ENCODE measurements at places on chromosomes 12 and 14.

DNA sequence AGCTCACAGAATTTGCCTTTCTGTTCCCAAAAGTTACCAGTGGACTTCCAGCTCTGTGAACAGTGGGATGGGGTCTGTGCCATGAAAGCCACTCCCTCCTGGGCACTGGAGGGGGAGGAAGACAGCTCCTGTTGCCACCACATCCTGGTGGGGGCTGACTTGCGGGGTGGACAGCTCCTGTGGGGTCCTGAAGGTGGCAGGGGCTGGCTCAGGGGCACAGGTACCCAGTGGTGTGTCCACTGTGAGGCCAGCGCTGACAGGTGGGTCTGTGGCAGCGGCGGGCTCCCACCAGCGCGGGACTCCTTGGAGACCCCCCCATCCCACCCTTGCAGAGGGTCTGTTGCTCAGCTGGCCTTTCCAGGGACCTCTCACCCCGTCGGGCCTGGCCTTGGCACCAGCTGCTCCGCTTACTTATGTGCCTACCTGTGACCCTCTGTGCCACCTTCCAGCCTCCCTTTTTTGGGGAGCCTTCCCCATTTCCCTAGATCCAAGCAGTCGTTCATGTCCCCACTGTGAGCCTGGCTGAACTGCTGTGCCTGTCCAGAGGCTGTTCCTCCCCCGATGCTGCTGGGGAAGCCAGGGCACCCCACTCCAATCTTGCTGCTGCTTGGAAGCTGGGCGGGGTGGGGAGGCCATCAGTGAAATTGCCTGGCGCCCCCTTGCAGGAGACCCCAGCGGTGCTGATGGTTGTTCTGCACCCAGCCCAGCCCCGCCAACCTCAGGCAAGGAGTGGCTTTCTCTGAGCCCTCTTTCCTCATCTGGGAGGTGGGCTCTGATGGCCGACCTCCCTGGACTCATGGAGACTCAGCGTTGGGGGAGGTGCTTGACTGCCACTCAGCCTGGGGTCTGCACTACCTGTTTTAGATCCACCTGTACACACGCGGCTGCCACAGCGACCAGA, 2.2 kb downstream of the TEDC1 start:
- DNase-seq: no peak

GRCh38 chr12:48901278-48901677, 24.0 kb downstream of the FKBP11 start:
- no peak for DNase-seq

DNA sequence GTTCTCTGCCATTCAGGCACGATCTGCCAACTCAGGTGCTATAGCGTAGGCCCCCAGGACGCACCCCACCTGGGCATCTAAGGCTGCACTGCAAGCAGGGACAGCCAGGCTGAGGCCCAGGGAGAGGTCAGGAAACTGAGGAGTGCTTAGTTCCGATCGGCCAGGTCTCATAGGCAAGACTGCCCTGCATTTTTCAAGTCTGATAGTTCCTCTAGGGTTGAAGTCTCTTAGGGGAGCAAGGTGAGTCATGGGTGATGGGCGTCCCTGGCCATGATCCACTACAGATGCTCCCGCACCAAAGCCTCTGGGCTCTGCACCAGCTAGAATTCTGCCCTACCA, 13.2 kb downstream of the NOPCHAP1 start:
- no peak for DNase-seq

DNA sequence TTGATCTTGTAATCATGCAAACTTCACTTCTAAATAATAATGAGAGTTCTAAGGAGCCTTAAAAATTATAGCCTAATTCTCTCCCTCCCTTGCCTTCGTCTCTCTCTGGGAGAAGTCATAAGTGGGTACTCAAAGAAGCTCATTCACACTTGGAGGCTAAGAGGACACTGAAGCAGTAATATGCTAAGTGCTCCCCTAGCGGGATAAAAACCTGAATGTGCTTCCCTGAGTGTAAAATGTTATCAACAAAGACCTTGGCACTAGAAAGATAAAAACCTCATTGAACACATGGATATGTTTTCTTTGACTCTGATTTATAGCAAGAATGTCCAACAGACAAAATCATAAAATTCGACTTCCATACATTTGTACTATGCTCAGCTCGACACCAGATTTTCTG, 337.9 kb upstream of the NOVA1 start:
- peak; percentile 88 for DNase-seq

DNA sequence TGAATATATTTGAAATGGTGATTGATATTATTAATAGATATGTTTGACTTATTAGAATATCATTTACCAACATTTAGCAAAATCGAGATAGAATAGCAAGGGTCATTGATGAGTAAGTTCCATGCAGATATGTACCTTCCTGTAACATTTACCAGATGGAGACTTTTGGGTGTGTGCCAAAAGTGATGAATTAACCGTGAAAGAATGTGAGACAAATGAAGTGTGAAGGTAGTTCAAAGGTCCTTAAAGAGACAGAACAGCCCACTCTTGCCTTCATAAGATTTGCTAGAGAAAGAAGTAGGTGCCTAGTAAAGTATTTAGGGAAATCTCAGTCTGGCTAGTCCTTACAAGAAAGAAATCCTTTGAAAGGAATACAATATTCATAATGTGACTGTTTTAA, 45.5 kb downstream of the FGD4 start:
- peak; percentile 27 for DNase-seq

DNA sequence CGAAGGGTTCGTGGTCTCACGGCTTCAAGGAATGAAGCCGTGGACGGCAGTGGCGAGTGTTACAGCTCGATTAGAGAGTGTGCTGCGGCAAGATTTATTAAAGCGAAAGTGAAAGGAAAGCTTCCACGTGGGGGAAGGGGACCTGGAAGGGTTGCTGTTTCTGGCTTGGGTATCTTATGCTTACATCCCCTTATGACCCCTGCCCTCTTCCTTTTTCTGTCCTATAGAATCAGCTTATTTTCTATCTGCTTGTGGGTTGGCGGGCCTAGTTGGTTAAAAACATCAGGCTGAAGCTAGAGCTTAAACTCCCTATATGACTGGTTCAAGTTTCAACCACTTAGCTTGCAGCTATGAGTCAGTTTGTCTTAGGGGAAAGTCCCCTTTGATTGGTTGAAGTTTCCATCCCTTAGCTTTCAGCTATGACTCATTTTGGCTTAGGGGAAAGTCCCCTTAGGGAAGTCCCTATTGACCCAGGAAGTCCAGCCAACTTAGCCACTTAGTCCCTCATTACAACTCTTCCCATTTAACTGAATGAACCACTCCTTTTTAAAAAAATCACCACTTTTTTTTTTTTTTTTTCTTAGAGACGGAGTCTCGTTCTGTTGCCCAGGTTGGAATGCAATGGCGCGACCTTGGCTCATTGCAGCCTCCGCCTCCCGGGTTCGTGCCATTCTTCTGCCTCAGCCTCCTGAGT, 1494.7 kb upstream of the TMEM132C start:
- DNase-seq: peak; percentile 37

- DNase-seq: no peak
Measured at GRCh38 chr12:122842505-122843405, 7.5 kb downstream of the HIP1R start.

DNA sequence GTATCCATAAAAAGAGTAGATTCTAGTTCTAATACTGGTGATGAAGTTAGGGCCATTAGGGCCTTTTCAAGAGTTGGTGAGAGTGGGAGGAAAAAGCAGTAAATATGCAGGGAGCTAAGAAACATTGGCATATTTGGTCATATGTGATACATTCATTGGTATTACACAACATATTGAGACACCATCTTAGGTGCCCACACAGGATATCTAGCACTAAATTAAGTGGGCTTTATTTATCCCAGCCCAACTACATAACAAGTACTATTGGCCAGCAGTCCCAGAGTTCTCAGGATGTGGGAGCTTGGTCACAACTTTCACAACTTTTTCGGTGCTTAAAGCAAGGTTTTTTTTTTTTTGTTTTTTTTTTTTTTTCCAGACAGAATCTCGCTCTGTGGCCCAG, 2.0 kb upstream of the ING4 start:
- no peak for DNase-seq

- DNase-seq: no peak
Measured at GRCh38 chr12:66960704-66961690, 282.1 kb upstream of the GRIP1 start.

GRCh38 chr14:61101803-61102548, 120.9 kb downstream of the SLC38A6 start:
- DNase-seq: no peak

DNA sequence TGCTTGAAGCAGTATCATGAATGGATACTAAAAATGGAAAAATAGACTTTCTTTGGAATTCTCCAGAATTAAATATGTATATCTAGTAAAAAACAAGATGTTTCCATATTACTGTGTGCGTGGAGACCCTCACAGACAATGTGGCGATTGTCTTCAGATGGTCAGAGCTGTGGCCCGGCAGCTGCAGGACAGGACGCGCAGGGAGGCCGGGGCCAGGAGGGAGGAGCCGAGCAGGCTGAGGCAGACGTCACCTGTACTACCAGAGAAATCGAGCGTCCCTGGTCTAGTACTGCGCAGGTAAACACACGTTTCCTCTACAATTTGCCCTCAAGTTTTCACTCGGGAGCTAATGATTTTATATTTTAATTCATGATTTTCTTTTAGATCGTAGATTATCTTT, 22.8 kb downstream of the DDX51 start:
- no peak for DNase-seq

DNA sequence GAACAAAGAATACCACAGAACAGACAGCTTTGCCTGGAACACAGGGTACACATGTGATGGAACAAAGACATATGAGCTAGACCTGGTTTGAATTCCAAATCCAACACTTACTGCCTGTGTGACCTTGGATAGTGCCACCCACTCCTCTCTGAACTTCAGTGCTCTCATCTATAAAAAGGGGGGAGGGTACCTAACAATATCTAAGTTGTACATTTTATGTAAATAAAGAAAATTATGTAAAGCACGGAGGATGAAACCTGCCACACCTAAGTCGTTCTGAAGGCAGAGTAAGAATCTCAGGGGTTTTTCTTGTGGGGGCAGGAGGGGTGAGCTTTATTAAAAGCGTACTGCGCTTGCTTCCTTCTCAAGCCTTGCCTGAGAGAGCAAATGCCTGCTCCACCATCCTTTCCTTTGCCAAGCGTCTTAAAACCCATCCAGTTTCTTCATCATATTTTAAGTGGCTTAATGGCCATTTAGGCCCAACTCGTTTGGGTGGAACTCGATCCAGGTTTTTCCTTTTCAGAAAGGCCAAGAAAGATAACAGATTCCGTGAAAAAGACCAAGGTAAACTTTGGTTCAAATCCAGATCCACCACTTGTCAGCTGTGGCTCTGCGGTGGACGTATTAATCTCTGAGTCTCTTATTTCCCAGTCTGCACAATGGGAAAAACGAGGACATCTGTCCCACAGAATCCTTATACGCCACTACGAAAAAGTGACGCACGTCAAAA, 946 bp downstream of the DDX24 start:
- DNase-seq: peak; percentile 65

DNA sequence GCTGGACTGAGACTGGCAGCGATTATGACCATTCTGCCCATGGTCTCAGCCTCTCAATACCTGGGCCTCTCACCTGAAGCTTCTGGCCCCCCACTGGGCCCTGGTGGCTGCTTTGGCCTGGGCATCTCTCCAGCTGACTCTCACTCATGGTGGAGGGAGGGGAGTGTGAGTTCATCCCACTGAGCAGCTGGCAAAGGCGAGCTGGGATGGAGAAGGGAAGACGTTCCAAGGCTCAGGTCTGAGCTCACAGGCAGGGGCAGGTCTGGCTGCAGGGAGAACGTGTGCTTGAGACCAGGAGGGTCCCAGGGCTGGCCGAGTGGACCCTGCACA, 103.5 kb downstream of the TMEM121 start:
- DNase-seq: peak; percentile 94

GRCh38 chr12:98743362-98743953, 98.4 kb downstream of the APAF1 start:
- DNase-seq: no peak

GRCh38 chr12:229441-230191, 15.7 kb upstream of the SLC6A12 start:
- no peak for DNase-seq

DNA sequence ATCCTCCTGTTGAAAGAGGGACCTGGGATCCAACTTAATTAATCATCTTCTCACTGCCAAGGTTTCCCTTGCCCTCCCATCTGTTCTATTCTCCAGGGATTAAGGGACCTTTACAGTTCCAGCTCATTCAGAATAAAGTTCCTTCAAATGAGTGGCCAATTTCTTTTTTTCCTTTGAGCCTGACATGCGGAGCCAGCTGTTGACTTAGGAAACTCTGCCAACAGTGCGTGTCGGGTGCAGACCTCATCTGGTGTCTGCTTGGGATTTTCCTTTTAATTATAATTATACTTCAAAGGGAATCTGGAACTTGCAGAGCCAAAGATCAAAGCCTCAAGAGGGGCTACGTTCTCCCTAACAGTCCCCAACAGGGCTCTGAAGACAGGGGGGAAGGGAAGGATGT, 64.8 kb downstream of the CCDC60 start:
- DNase-seq: peak; percentile 35

GRCh38 chr12:121358073-121358472, 5.9 kb upstream of the ANAPC5 start:
- no peak for DNase-seq

GRCh38 chr12:116325336-116325664, 47.8 kb upstream of the MED13L start:
- DNase-seq: no peak

GRCh38 chr14:41062826-41063225, 543.9 kb upstream of the LRFN5 start:
- DNase-seq: no peak

GRCh38 chr12:18141048-18141982, 51.3 kb upstream of the RERGL start:
- peak; percentile 89 for DNase-seq

- DNase-seq: no peak
Measured at GRCh38 chr12:113089839-113090238, 33.3 kb downstream of the DTX1 start.

DNA sequence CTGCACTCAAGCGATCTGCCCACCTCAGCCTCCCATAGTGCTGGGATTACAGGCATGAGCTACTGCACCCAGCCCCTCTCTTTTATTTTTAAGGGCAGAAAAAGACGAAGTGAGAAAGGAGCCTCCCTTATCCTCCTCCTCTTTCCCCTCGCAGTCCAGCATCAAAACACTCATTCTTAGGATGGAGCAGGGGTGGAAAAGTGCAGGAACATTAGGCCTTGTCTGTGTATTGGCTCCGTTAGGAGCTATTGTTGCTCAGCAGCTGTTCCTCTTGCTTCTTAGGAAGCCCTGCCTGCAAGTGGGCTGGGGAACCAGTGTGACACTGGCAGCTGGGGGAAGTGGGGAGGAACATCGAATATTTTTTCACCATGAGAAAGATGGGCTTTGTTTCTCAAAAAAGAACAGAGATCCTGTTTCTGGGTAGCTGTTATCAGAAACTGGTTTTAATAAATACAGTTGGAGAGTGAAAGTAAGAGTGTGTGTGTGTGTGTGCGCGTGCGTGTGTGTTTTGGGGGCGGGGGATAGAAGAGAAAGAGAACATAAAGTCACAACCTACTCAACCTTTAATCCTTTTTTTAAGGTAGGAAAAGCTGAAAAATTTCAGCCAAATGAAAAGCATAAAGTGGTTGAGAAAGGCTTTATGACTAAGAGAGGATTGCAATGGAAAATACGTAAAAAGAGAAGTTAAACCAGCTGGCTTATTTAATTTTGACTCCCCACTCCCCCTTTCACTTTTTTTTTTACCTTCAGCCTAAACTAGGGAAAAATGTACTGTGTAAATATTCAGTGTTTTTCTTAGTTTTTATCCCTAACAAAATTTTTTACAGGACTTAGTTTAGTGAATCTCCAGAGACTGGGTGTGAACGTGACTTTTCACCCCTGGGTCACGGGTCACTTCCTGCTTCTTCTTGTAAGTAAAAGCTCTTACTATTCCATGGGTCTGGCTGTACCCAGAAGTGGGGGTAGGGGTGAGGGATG, 197.2 kb upstream of the PLEKHG7 start:
- no peak for DNase-seq
